Activated T-cell treated with anti-CD3 and anti-CD28 coated beads, Interleukin-2, amount 50 U/mL, for 1 hour (primary cell): ENCODE measurements at places on chromosomes 1 and 21.

- no peak for DNase-seq
Observed at GRCh38 chr1:204647114-204647804, 38.3 kb downstream of the LRRN2 start.

- DNase-seq, result no peak
Observed at GRCh38 chr1:231338270-231339128, at the start of gene SPRTN. SPRTN (plus strand) TSS chr1:231338293; CDS start chr1:231338384, 91 bp downstream.

DNA sequence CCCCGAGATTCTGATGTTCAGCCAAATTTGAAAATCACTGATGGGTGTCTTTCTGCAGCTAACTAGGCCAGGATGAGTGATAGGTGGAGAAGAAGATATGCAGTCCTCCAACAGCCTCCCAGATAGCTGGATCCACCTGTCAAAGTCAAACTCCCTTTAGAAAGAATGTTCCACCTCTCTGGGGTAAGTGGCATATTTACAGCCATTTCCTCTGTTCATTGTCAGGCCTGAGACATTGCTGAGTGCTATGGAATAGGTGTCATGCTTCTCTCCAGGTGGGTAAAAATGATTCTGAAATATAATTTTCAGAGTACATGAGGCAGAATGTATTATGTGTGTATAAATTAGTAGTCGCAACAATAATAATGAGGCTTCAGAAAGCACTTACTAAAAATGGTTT lies 316.8 kb downstream of the TTLL7 start:
- DNase-seq, result no peak

GRCh38 chr1:228256626-228257375 lies 49.0 kb downstream of the OBSCN start:
- DNase-seq, result no peak

DNA sequence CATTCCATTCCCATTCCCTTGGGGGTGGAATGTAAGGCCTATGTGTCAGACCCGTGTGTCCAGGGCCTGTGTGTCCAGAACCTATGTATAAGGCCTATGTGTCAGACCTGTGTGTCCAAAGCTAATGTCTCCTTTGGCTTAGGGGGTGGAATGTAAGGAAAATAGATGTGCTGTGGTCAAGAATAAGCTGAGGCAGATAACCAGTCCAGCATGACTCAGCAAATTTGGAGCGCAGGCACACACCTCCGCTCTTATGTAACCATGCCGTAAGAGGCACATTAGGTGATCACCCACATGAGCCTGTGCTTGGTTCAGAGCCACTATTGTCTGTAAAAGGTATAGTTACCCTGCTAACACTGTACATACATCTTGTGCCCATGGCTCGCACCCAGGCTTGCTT lies 150.8 kb upstream of the SGIP1 start:
- no peak for DNase-seq

DNA sequence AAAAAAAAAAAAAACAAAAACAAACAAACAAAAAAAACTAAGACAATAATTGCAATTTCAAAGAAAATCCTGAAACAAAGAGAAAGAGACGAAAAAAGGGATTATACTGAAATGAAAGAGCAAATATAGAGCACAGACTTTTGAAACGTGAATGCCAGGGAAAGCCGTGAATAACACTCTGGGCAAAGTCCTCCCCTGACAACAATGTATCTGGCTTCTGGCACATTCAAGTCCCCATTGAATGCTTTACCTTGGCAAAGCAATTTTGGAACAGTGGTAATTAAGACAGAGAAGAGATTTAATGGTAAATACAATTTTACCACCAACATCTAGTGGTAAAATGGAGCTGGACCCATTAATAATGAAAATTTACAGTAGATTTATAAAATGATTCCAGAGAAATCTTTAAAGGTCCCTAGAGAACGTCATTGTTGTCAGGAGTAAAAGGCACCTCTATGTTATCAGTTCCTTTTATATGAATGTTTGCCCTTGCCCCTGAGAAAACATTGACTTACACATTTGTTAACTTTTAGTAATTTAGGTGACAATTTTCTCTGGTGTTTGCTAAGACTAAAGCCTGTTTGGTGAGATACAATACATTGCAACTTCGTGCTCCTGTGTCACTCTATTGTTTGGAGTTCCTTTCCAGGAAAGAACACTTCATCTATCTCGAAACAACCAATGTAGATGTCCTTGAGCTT lies 89.7 kb downstream of the GREM2 start:
- DNase-seq, result no peak
